Naive B cell (primary cell): ENCODE measurements at places on chromosomes 16 and 17. TPM values are rescaled to one million over a fixed set of nuclear protein-coding genes. Genes with fewer than 3 reads are reported as not detected.

- DNase-seq: peak; percentile 69
Observed at GRCh38 chr16:4309833-4310266, 6.0 kb upstream of the GLIS2 start.

- peak; percentile 57 for DNase-seq
Observed at GRCh38 chr16:9092282-9092977, 986 bp downstream of the HAPSTR1 start.

- no peak for DNase-seq
Observed at GRCh38 chr16:53636978-53637377, 66.7 kb downstream of the RPGRIP1L start.

GRCh38 chr17:43750153-43750552 lies 8.4 kb downstream of the SOST start:
- DNase-seq: no peak

DNA sequence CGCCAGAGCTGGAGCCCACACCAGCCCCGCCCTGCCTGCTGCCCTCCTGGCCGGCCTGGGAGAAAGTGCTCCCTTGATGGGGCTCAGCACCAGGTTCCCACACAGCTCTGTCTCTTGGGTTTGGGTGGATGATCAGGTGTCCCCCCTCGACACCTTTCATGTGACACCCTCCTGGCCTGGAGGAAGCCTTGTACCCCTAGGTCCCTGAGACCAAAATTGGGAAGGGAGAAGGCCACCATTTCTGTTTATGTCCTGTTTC lies 19.4 kb upstream of the PLLP start:
- no peak for DNase-seq

GRCh38 chr17:55023626-55024025 lies 55.1 kb downstream of the STXBP4 start:
- no peak for DNase-seq

DNA sequence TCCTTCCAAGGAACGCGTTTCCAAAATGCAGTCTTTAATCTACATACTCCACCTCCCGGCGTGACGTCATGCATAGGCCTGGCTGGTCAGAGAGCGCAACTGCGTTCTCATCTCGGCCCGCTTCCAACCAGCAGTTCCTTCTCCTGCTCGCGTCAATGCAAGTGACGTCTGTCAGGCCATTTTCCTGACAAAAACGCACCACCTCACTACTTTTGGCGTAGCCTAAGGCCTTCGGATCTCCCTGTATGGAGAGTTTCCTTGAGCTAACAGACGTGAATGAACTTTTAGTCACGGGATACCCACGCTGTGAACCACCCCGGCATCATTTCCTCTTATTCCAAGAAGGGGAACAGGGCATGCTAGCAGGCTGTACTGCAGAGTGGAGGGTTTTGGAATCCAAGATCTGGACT lies 25.0 kb downstream of the TEX14 start:
- DNase-seq: peak; percentile 28

GRCh38 chr17:520447-521182 lies 168.0 kb upstream of the RPH3AL start:
- no peak for DNase-seq

HASPIN gene
- 0.52 TPM for polyA plus RNA-seq

GRCh38 chr16:17437981-17438380 lies 32.8 kb downstream of the XYLT1 start:
- DNase-seq: no peak

GSDMA gene
- not detected for polyA plus RNA-seq

- DNase-seq: no peak
Observed at GRCh38 chr17:61847659-61848058, 15.7 kb downstream of the BRIP1 start.

- no peak for DNase-seq
Observed at GRCh38 chr16:3046641-3047386, 453 bp downstream of the MMP25 start.

BEAN1 gene
- not detected for polyA plus RNA-seq

DNA sequence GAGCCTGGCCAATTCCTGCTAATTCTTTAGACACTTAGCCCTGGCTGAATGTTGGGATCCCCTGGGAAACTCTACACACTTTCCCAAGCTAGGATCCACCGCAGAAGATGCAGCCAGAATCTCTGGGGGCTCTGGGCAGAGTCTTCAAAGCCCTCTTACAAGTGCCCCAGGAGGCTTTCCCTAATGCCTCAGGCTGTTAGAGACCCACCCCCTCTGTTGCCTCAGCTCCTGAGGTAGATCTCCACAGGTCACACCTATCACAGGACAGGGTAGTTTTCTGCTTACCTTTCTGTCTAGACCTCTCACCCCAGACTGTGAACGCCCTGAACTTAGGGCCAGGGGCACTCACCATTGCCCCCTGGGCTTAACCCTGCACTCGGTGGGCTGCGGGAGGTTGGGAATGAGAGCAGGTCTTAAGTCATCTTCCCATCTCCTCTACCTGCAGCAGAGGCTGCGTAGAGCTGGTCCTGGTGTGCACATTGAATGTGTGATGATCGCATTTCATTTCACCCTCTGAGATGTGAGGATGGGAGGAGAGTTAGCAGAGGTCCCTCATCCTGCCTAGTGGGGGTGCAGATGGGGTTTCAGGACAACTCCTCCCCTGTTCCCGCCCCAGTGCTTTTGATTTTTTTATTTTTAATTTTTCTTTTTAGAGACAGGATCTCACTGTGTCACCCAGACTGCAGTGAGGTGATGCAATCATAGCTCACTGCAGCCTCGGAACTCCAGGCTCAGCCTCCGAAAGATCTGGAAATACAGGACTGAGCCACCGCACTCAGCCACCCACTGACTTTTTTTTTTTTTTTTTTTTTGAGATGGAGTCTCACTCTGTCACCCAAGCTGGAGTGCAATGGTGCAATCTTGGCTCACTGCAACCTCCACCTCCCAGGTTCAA lies 89.0 kb upstream of the LHX1 start:
- no peak for DNase-seq

CMTM2 gene
- not detected for polyA plus RNA-seq

DNA sequence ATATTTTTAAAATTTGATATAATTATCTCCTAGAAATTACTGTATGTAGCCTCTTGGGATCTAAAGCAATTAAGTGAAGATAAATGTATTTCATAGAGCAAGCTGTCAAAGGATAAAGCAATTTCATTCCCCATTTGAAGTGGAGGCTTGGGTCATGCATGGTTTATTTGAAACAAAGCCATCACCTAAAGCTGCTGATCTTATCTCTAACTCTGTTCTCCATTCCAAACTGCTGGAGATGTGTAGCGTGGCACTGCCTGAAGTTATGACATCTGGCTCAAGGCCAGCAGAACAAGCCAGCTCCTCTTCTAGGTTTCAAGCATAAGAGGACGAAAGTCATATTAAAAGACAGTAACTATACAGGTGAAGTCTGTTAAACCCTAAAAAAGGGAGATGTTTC lies 83.9 kb downstream of the HIC1 start:
- DNase-seq: no peak

DNA sequence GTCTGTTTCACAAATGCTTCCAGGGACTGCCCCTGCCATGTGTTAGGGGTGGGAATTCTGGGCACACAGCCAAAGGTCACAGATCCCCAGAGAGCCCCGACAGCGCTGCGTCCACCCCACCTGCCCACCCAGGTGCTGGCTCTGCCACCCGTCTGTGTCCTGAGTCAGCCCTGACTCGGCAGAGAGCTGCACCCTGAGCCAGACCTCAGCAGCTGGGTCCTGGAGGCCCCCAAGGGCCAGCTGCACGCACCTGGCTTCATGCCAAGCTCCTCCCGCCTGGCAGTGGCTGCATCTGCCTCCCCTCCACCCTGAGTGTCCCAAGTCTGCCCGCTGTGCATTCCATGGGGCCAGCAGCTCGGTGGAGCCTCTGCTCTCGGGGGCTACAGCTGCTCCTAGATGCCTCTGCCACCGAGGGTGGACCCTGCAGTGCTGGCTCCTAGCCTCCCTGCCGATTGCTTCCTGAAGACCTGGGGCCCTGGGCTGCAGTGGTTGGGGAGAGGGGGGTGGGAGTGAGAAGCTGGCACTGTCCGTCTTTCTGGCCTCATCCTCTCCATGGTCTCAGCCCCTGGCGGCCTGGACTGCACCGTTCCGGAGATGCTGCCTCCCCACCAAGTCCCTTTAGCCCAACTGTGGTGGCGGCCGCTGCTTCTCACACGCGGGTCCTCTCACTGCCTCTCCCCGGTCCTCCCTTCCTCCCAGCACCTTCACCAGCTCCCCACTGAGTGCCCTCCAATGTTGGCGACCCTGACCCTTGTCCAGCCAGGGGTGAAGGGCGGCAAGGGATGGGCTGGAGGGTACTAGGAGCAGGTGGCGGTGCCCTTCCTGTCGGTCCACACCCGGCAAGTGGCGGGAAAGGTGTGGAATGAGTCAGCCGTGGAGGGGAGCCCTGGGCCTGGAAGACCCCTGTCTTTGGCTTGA lies 3.0 kb downstream of the SECTM1 start:
- no peak for DNase-seq

- DNase-seq: no peak
Observed at GRCh38 chr17:4631836-4632580, 9.5 kb downstream of the ALOX15 start.

DNA sequence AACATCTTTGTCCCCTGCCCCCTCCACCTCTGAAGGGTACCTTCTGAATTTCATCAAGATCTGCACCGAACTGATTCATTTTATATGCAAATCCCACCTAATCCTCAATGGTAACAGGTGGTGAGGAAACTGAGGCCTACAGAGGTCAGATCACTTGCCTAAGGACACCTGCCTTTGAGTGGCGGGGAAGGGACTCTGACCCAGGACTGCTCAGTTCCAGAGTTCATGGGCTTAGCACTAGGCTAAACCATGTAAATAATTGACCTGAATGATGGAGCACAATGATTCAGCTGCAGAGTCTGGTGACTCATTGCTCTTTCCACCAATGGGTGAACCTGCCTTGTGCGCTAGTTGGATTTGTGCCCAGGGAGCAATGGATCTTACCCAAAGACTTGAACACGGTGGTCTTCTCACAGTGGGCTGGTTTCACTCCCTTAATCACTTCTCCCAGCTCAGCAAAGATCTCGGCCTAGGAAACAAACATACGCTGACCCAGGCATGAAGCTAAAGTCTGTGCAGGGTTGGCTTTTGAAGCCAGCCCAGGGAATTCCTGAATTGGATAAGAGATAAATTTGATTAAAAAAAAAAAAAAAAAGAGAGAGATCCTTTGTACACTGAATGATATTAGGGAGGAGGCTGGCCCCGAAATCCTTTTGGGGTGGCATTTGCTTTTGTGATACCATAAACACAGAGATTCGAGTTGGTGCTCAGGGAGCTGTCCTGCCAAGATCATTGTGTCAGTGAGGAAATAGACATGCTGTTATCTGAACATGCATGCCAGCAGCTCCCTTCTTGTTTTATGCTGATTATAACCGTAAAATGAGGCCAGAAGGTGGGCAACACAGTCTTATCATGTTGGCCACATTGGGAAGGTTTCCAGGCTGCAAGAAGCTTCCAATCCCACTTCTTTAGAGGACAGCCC lies 17.0 kb downstream of the CRYM start:
- DNase-seq: no peak

C16orf54 gene
- polyA plus RNA-seq: 70.0 TPM
